ENCODE measurements at places on chromosomes 7 and 10.

DNA sequence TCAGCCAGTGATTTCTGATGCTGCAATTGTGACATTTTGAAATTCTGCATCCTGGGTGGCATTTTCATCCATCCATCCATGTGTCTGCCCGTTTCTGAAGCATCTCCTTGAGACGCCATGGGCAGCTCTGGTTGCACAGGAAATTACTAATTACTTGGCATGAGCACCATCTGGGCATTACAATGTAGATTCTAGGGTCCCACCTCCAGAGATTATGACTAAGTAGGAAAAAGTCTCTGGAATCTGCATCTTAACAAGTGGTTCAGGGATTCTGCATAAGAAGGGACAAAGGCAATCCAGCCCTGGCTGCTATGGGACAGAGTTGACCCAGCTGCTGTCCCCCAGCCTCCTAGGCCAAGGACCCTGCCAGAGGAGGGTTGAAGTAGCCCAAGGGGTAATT is 65.3 kb downstream of the CUZD1 start:
- DNase-seq = no peak

- no peak for DNase-seq
Observed at GRCh38 chr7:158353606-158354570, 233.7 kb downstream of the PTPRN2 start.

DNA sequence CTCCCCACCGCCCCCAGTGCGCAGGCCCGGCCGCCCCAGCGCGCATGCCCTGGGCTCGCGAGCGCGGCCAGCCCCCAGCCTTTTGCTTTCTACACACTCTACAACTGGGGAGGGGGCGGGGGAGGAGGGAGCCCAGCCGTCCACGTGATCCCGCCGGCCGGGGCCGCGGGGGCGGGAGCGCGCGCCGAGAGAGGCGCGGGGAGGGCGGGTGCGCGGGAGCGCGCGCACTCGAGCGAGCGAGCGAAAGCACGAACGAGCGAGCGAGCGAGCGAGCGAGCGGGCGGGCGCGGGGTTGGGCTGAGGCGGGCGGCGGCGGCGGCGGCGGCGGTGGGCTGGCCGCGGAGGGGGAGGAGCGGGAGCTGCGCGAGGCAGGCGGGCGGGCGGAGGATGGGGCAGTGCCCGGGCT is at the start of gene AUTS2:
Gene AUTS2, plus strand, starts transcription at position 395 of the 406 bp plus-strand sequence. CDS start 1,179 bp downstream, outside the sequence.
- DNase-seq = peak; percentile 43

- DNase-seq = no peak
Observed at GRCh38 chr10:88315755-88316154, 267.4 kb downstream of the RNLS start.

GRCh38 chr7:41994036-41994745 is 242.8 kb downstream of the GLI3 start:
- DNase-seq = no peak

- DNase-seq = no peak
Observed at GRCh38 chr10:59575269-59575668, 134.4 kb downstream of the SLC16A9 start.

DNA sequence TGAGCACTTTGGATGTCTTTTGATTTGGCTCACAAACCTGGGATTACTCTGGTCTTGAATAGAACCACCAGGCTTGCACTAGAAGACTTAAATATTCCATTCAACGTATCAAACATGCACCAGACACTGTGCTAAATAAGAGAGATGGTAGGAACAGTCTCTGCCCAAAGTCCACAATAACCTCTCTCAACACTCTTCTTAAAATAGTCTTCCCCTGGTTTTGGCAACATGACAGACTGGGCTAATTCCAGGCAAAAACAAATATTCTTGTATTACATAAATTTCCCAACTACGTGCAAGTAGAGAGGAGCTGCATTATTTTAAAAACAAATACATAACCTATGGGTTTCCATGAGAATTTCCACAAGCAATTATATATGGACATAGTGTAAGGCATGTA is 64.8 kb upstream of the PAPSS2 start:
- DNase-seq = no peak

DNA sequence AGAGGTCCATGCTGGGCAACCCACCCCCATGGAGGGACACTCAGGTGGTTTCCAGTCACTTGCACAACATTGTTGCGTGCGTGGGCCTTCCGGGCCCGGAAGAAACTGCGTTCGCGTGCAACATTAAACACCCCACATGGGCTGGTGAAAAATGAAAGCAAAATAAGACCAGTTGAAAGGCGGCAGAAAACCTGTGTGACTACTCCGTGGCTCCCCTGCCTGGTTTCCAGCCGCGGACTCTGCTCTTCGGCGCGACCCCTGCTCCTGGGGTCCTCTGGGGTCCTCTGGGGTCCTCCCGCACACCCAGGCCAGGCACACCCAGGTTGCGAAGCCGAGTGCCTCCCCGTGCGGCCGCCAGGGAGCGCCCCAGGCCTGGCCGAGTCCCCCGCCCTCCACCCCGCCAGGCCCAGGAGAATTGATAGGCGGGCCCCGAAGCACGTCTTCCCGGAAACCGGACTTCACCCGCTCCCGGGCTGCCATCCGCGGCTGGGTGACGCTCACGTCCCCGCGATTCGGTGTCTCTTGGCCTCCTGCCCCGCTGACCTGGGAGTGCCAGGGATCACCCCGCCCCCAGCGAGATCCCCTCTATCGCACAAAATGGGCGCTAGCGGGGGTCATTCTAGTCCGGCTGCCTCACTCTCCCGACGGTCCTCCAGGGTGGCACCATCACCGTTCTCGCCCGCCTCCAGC is 1.9 kb upstream of the SH2D4B start:
- DNase-seq = peak; percentile 78

GRCh38 chr10:69734797-69735468 is 66.8 kb upstream of the COL13A1 start:
- no peak for DNase-seq

GRCh38 chr7:68748934-68749900 is 849.1 kb upstream of the AUTS2 start:
- no peak for DNase-seq

GRCh38 chr10:14751921-14752320 is 22.8 kb downstream of the FAM107B start:
- no peak for DNase-seq

DNA sequence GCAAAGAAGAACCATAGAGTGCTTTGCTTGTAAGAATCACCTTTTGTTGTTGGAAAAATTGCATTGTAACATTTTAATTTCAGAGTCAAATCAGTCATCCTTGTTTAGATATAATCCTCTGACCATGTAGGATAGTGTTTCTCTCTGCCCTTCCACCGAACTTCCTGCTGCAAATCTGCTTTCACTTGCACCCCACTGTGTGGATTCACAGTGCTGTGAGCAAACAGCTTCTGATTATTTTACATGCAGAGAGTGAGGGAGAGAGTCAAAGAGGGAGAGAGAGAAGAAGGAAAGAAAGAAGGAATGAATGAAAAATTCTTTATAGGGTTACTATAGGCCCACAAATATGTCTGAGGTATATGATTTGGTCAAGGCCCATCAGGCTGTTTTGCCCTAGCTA is 30.0 kb upstream of the SEM1 start:
- DNase-seq = no peak

DNA sequence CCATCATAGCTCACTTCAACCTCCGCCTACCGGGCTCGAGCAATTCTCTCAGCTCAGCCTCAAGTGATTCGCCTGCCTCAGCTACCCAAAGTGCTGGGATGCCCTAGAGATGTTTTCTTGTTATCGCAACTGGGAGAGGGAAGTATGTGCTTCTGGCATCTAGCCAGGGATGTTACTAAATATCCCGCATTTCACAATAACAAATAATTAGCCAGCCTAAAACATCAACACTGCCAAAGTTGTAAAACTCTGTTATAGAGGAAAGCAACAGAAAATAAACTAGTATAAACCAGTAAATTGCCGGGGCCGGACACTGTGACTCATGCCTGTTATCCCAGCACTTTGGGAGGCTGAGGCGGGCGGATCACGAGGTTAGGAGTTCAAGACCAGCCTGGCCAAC is 7.2 kb downstream of the INA start:
- DNase-seq = no peak

DNA sequence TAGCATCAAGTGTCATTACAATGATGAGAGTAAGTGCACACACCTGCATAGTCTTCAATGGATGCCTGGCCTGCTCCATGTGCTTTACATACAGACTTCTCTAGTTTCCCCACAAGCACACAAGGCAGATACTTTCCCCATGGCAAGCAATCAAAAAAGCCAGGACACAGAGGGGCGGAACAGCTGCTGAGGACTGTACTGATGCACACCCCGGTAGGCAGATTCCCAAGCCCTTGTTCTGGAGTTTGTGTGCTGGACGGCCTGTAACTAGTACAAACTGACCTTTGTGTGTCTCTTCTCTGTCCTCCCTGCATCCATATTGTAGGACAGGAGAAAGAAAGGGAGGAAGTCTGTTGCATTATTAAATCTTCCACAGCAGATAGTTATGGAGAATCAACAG is 25.8 kb downstream of the UBE2D4 start:
- no peak for DNase-seq

DNA sequence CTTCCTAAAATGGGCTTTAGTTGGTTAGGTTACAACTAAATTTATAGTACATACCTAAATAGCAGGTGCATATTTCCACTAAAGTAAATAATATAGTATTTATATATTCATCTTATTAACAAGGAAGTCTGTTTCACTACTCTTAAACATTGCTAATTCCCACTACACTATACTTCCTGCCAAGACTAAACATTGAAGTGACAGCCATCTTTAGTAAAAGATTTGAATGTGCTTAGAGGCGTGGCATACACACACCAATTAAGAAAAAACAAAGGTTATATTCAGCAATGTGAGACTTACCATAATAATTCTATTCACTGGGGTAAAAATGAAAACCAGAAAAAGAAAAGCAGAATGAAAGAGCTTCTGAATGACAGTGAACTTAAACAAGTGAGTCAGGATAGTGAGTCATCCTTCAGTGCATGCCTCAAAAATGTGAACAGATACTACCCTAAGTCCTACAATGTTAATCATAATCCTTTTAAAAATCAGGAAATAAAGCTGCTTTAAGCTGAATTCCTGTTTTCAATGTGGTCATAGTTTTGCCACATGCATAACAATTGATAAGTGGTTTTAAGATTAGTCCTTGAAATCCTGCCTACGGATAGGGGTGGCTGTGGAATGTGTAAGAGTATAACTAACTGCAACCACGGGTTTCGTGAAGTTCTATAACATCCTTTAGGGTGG is 59.4 kb downstream of the USP6NL start:
- DNase-seq = no peak

- no peak for DNase-seq
Observed at GRCh38 chr7:92678291-92678920, 88.2 kb upstream of the FAM133B start.

DNA sequence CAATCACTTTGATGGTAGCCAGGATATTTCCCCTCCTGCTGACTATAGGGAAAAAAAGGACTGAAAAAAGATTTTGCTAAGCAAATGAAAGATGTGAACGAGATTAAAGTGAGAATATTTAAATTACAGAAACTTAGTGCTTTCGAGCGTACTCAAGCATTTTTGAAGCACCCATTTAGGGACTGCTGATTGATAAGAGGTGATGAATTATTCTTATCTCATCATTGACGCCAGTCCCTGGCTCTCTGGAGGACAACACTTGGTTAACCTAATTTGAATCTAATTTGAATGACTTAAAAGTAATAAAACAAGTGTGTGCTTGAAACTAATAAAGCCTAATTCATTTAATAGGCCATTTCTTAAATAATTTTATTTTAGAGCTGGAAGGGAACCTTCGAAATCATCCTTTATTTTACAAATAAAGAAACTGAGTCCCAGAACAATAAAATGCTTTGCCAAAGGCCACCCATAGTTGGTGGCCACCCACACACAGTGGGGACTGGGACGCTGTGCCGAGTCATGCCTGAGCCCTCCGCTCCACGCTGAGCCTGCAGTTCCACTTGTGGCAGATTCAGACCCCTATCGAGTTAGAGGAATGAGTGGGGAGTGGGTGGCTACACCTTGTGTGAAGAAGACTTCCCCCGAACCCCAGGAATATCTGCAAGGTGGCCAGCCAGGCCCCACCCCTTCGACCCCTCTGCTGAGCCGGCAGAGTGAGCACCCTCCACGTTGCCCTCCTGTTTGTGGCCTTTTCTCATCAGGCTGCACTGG is 61.1 kb upstream of the SAMD8 start:
- no peak for DNase-seq

- no peak for DNase-seq
Observed at GRCh38 chr7:64602518-64602917, 39.6 kb upstream of the ZNF680 start.

DNA sequence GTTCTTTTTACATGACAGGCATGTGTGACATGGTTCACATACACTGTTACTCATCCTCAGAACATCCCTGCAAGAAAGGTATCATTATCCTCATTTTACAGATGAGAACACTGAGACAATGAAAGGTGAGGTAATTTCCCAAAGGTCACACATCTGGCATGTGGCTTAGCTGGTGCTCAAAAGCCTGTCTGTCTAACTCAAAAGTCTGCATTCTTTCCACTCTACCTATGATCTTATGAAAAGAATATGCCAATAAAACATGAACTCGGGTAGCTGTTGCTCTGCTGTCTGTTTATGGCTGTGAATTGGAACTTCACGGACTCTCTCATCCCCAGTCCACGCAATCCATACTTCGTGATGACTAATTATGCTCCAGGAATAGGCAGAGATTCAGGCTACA is 79.0 kb upstream of the ODAD2 start:
- DNase-seq = no peak

DNA sequence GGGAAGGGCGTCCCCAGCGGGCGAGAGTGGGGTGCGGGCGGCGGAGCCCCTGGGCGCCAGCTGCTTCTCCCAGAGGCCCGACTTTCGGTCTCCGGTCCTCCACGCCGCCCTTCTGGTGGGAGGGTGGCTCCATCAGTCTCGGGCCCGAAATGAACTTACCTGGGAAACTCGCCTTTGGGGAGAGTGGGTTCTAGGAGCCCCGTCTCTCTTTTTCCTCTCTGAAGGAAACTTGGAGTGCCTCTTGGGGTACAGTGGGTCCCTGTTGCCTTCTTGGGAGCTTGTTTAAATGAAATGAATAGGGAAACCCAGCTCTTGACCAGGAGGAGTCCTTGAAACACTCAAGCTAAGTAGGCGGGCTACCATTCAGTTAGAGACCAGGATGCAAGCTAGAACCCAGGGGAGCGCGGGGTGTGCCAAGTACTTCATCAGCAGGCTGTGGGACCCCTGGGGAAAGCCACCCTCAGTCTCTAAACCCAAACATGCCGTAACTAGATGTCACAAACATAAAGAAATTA is 1.3 kb downstream of the SLC26A4 start:
- no peak for DNase-seq
